ENCODE measurements at places on chromosomes 6 and 20.

DNA sequence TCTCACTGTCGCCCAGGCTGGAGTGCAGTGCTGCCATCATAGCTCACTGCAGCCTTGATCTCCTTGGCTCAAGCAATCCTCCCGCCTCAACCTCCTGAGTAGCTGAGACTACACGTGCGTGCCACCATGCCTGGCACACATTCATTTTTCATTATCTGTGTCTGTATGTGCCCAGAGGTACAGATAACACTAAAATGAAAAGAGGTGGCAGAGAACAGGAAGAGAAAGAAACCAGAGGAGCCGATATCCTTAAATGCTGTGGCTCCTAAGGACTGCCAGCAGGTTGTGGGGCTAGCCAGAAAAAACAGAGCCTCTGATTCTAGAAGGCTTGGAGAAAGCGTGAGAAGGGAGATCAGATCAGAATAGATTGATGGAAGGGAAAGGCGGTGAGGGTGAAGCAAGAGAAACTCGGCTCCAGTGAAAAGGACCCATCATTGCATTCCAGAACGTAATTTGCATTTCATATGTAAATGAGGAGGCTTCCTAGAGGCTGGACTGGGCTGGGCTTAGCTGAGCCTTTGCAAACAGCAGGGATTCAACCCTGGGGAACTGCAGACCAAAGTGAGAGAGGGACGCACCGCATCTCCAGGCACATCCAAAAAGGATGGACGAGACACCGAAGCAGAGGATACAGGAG is 64.2 kb downstream of the GCNT2 start:
- DNase-seq: no peak

GRCh38 chr6:34438705-34439104 is 12.8 kb upstream of the RPS10 start:
- DNase-seq: no peak

DNA sequence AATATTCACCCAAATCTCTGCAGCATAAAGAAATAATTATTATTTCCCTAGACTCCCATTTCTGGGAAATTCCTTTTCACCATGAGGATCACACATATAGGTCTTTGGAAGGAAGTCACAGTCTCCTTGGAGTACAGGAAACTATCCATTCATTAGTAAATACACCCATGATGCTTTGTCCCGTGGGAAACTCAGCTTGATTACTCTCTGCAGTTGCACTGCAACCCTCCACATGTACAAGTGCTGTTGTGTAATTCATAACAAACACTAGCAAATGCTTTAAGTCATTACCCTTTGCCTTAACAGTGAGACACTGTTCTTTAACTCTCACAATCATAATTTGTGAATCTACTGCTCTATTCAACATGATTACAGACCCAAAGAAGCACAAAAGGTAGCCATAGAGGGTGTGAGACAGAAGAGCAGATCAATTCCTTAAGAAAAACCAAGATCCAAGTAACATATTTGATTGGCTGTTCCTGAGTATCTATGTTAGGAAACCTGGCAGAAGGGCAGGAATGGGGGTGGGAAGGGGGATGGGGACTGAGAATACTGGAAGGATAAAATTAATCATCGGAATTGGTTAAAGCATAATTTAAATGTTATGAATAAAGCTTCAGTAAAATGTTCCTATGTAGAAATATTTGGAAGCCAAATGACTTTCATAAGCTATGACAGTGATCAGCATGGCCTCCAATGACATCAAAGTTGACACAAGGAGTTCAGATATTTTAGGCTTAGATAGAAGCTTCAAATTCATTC is 268.0 kb downstream of the HACE1 start:
- no peak for DNase-seq

DNA sequence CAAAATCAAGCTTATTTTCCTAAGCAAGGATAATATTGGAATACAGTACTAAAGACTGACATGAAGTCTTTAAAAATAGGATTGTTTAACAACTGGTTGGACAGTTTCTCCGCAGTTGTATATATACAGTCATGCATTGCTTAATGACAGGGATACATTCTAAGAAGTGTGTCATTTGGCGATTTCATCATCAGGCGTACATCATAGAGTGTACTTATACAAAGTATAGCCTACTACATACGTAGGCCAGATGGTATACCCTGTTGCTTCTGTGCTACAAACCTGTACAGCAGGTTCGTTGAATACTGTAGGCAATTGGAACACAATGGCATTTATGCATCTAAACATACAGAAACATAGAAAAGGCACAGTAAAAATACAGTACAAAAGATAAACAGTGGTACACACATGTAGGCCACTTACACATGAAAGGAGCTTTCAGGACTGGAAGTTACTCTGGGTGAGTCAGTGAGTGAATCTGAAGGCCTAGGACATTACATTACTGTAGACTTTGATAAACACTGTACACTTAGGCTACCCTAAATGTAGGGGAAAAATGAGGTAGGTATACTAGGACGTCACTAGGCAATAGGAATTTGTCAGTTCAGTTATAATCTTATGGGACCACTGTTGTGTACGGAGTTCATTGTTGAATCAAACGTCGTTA is 20.1 kb downstream of the HECA start:
- DNase-seq: peak; percentile 60

GRCh38 chr20:32674362-32674789 is 635 bp upstream of the C20orf203 start:
- DNase-seq: peak; percentile 90

DNA sequence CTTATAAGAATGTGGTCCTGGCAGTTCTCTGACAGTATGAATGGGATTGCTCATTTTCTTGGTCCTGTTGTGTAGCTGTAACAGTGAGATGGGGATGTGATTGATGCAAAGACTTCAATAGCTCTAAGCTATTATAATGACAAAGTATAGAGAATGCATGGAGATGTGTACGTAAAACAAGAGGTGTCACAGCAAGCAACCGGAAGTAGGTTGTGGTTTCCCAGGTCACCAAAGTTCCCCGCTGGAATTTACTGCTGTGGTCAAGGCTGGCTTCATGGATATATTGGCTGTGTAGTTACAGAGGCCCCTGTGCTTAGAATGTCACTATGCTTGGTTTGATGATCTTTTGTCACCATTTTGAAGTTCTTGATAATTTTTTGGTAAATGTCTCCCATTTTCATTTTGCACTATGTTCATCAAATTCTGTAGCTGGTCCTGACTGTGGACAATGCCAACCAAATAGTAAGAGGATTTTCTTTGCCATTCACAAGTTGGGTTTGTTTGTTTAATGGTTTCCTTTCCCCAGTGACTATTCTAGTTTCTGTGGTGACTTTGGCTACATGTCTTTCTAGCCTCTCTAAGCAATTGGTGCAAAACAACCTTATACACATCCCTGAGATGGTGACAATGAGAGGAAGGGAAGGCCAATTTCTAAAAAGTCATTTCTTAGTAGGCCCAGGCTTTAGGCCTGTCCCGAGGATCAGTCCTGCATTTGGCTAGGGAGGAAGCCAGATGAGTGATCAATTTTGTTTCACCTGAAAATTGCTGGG is 10.5 kb downstream of the DNAH8 start:
- no peak for DNase-seq

- no peak for DNase-seq
These were observed 310.6 kb upstream of the RSPO3 start for GRCh38 chr6:126807876-126808275.

DNA sequence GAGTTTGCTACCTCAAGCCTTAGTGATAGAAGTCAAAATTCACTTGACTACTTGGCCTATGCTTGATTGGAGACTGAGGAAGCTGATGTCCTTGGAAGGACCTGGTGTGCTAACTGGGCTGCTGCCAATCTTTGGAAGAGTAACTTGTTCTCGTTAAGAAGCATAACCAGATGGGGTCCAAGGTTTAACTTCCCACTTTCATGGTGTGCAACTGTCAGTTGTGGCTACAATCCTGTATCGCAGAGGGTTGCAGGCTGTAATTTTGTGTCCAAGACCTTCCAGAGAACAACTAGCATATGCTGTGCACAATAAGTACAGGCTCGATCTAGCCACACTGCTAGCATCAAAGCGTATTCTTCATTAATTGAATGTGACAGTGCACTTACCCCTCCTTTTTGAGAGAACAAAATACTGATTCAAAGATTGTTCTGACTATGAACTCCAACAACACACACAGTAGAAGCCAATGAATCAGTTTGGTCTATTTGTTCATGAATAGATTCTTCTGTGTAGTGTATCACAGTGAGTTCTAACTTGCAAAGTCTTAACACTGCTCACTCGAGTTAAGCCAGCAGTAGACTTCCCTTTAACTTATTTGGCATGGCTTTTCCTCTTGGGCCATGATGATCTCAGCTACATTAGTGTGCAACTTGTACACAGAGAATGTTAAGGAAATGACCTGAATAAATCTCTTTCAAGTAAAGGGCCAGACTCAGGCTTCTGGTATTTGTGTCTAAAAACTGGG is 15.8 kb upstream of the PLCB1 start:
- no peak for DNase-seq

GRCh38 chr6:110596354-110596753 is 119.9 kb upstream of the SLC22A16 start:
- DNase-seq: no peak

DNA sequence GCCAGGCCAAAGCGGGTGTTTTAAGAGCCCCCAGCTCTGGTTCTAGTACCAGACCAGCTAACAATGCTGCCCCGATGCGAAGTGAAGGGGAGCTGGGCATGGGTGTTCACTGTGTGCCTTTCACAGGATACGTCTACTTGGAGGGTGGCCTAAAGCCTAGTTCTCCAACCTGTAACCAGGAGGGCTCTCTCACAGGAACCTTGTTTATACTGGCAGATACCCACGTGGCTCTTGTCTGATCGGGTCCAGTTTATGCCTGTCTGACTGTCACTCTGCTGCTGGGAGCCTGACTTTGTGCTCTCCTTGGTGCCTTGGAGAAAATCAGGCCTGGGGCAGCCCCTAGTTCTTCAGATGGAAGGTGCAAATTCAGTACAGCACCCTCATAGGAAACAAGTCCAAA is 60.2 kb upstream of the RNF144B start:
- DNase-seq: no peak

DNA sequence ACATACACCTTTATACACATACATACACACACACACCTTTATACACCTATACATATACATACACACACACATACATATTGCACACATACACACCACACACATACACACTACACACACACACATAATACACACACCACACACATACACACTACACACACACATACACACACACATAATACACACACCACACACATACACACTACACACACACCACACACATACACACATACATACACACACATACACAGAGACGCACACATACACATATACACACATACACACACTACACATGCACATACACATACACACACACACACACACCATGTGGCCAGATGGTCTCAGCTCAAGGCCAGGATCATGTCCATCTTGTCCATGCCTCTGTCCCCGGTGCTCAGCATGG is 25.7 kb downstream of the BPIFB1 start:
- no peak for DNase-seq

DNA sequence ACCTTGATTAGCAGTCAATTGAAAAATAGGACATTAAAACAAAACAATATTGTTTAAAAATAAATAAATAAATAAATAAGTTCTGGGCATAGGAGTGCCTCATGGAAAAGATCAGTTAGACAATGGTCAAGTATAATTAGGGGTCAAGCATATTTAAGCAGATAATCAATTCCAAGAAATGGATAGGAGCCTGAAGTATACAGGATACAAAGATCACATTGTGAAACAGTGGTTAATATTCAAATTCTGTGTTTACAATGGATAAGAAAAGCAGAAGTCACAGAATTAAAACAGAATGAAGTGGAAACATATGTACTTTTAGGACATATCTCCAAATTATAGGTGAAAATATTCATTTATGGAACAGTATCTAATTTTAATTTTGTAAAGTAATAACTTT is 1028.6 kb upstream of the CITED2 start:
- no peak for DNase-seq

GRCh38 chr6:35031611-35032529 is 109.3 kb downstream of the TCP11 start:
- DNase-seq: no peak

- DNase-seq: peak; percentile 80
These were observed 77.8 kb downstream of the CD164 start for GRCh38 chr6:109304284-109305015.

GRCh38 chr6:16354692-16355091 is 116.3 kb downstream of the GMPR start:
- DNase-seq: no peak

GRCh38 chr6:127641905-127642304 is 64.9 kb downstream of the C6orf58 start:
- DNase-seq: peak; percentile 4

- DNase-seq: no peak
These were observed 167.6 kb downstream of the PTPRT start for GRCh38 chr20:43022081-43022480.

DNA sequence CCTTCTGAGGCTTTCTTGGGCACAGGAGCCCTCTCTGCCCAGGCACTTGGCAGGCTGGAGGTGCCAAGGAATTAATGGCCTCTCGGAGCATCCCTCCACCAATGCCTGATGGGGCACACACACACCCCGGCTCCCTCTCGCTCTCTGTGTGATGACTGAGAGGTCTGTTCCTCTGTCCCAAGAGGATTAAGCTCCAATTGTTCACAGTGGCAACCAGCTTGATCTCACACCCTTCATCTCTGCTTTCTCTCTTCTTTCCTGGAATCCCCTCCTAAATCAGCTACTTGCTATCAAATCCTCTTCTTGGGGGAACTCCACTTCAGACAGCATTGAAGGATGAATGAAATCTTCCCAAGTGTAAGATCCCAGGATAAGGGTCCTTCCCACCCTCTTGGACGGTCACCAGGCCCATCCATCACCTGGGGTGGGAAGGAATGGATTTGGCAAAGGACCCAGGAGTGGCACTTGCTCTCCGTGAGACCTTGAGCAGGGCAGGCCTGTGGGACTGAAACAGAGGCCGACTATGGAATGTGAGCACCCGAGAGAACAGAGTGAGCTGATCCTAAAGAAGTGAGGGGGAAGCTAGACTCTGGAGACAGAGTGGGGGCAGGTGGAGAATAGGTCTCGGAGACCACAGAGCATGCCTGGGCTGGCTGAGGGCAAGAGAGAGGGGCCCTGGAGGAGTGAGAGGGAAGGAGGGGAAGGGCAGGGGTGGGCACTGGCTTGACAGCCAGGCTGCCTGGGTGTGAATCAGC is 93.6 kb downstream of the GRM4 start:
- no peak for DNase-seq

DNA sequence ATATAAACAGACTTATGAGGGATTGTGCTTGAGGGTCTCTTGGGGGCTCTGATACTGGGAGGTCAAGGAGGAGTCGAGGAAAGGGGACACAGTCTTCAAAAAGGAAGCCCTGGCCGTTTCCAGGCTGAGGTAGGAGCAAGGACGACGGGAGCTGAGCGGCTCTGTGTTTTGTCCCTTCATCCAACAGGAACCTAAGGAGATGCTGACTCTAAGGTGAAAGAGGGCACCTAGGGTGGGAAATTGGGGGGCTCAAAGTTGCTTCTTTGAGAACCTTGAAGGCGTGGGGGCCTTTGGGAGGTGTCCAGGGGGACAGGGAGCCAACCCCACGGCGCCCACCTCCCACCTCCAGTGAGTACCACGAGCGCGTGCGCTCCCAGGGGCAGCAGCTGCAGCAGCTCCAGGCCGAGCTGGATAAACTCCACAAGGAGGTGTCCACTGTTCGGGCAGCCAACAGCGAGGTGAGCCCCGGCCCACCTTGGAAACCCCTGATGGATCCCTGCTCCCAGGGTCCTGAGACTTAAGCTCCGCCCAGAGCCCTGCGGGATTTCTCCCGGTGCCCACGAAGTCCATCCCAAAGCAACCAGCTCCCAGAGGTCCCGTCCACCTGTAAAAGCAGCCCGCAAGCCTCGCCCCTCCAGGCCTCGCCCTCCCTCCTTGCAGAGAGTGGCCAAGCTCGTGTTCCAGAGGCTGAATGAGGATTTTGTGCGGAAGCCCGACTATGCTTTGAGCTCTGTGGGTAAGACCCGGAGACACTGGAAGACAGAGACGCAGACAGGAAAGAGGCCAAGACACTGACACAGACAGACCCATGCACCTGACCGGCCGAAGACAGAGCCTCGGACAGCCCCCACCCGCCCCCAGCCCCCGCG is 2.9 kb downstream of the SPAG4 start:
- no peak for DNase-seq

All from MV-4-11 (cell line).